ENCODE measurements at places on chromosomes 2 and 18.

GRCh38 chr2:157043786-157044185 lies 213.7 kb upstream of the GALNT5 start:
- no peak for DNase-seq

- DNase-seq, result no peak
Measured at GRCh38 chr2:43657241-43657640, 19.0 kb downstream of the C1GALT1C1L start.

GRCh38 chr2:100185105-100185504 lies 42.7 kb upstream of the AFF3 start:
- DNase-seq, result no peak

- no peak for DNase-seq
Measured at GRCh38 chr2:40039549-40039948, 260.5 kb upstream of the THUMPD2 start.

- DNase-seq, result no peak
Measured at GRCh38 chr2:192007581-192008228, 160.8 kb upstream of the CAVIN2 start.

DNA sequence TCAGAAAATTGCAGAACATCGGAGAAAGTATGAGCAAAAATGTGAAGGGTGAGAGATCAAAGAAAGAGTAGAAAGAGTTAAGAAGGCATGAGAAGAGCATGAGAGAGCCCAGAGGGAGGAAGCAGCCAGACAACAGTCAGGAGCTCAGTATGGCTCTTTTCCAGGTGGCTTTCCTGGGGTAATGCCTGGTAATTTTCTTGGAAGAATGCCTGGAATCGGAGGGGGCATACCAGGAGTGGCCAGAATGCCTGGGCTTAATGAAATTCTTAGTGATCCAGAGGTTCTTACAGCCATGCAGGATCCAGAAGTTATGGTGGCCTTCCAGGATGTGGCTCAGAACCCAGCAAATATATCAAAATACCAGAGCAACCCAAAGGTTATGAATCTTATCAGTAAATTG lies 271.8 kb upstream of the TFPI start:
- no peak for DNase-seq

- no peak for DNase-seq
Measured at GRCh38 chr18:8705238-8705960, at the start of gene MTCL1. Gene MTCL1, plus strand, starts transcription at chr18:8705556. Its CDS starts 105 bp downstream, at chr18:8705661.

GRCh38 chr2:119261493-119262225 lies 38.0 kb downstream of the STEAP3 start:
- DNase-seq, result no peak

GRCh38 chr2:239440511-239440959 lies 39.7 kb upstream of the HDAC4 start:
- DNase-seq, result no peak
